ENCODE measurements at places on chromosomes 2 and 18. TPM values are rescaled to one million over a fixed set of nuclear protein-coding genes. Genes with fewer than 3 reads are reported as not detected.

Gene ACVR1C
- not detected for total RNA-seq

Gene MROH2A
- 0.26 TPM for total RNA-seq

Gene GKN2
- total RNA-seq, result 2.2 TPM

Gene IL36B
- 0.17 TPM for total RNA-seq

Gene TRIM43
- not detected for total RNA-seq

Gene HOXD11
- total RNA-seq, result 5.8 TPM

Gene SYT4
- total RNA-seq, result not detected

Gene BCL11A
- 0.02 TPM for total RNA-seq

Gene SIX3
- 1.9 TPM for total RNA-seq

Gene PCBP1
- 410 TPM for total RNA-seq

Gene MALL
- total RNA-seq, result 142 TPM

Gene CDKL4
- not detected for total RNA-seq

Gene ACTG2
- 0.23 TPM for total RNA-seq

Gene IL1RN
- 0.13 TPM for total RNA-seq

Gene ABCG8
- not detected for total RNA-seq

Gene EXOC6B
- total RNA-seq, result 7.1 TPM

Gene FOXD4L1
- total RNA-seq, result 0.31 TPM

Gene EPHA4
- 0.75 TPM for total RNA-seq

Gene RBM44
- total RNA-seq, result 0.23 TPM

Gene CSRNP3
- not detected for total RNA-seq

Gene DRC1
- 0.31 TPM for total RNA-seq

Gene ECEL1
- 0.19 TPM for total RNA-seq

Gene LCT
- 0.05 TPM for total RNA-seq

Gene LRATD1
- not detected for total RNA-seq

Gene ORC4
- total RNA-seq, result 32.8 TPM

Gene DAW1
- total RNA-seq, result 3.2 TPM

Gene RSAD2
- 0.53 TPM for total RNA-seq

Gene FAM237A
- total RNA-seq, result not detected

Gene SLC4A5
- 0.07 TPM for total RNA-seq

Gene LTBP1
- 29.6 TPM for total RNA-seq

Gene TP53I3
- 275 TPM for total RNA-seq

Gene CAPN14
- 0.03 TPM for total RNA-seq

Gene RAD51AP2
- total RNA-seq, result not detected

Gene TRABD2A
- 12.1 TPM for total RNA-seq

Gene PPP1R1C
- 2.6 TPM for total RNA-seq

Gene C2orf72
- 5.6 TPM for total RNA-seq

Gene GNLY
- 0.30 TPM for total RNA-seq

Gene INPP5D
- total RNA-seq, result 0.70 TPM

Gene FOXI3
- total RNA-seq, result not detected

Gene TFCP2L1
- total RNA-seq, result 14.7 TPM

Gene SPAST
- total RNA-seq, result 14.3 TPM

Gene SLC5A7
- total RNA-seq, result not detected
